ENCODE measurements at places on chromosomes 2 and 18.
A peak's percentile ranks its signal among the peaks of the same experiment; 100 is the strongest.

DNA sequence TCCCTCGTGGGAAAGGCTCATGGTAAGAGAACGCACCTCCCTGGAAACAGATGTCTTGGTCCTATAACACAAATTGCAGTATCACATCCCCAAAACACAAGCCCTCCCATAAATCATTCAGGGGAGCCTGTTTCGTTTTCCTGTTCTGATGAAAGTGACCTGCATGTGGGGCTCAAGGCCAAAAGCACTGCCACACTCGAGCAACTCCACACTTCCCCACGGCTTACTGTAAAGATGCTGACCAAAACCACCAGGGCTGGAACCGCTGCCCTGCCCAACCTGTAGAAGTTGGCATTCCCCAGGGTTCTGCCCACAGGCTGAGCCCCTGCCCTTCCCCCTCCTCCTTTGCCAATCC is 139.7 kb downstream of the BCL11A start:
- DNase-seq = peak; percentile 59

DNA sequence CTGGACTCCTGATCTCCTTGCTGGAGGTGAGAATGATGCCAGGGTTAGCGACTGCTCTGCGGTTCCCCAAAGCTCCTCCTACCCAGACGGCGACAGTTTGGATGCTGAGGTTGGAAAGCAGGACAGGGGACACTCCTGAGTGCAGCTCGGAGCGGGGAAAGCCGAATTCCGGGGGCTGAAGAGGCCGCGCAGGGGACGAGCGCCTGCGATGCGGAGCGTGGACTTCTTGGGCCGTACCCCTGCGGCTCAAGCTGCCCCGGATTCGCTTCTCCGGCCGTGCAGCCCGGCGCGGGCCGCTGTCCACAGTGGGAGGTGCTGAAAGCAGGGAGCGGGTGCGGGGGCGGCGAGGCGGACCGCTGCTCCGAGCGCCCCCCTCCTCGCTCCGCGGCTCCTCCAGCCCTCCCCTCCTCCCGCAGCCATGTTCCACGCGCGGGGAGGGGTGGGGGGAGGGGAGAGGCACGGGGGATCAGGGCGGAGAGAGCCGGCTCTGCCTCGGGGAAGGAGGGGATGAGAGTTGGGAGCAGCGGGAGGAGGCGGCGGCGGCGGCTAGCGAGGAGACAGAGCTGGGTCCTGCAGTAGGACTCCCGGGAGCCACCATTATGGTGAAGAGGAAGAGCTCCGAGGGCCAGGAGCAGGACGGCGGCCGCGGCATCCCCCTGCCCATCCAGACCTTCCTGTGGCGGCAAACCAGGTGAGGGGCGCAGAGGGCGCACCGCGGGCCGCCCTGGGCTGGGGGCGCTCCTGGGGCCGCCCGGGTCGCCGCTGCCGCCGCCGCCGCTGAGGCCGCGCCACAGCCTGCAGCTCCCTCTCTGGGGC is at the start of gene UNC80:
Gene UNC80 (plus strand): TSS at position 359 of the 816 bp plus-strand sequence. CDS start 241 bp downstream, at position 600.
- no peak for DNase-seq

DNA sequence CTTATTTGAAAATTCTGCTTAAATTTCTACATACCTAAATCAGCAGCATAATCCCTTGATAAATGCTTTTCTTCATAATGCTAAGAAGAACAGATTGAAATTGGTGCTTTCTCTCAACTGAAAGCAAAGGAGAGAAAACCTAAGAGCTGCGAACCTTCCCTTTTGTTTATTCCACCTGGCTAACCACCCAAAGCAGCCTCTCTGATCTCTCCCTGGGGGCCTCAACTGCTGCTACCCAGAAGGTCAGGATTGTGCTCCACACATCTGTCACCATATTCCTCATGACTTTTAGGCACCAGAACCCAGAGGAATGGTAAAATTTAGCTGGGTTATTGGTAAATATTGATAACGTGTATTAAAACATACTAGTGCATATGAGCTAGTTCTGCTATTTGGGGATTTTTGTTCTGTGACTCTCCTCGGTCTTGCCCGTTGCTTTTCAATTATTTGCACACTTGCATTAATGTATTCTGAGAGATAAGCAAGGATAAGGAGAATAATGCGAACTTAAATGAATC is 334.1 kb downstream of the RIT2 start:
- no peak for DNase-seq

- no peak for DNase-seq
These were observed 17.6 kb upstream of the DNER start for GRCh38 chr2:229731916-229732315.

- DNase-seq = no peak
These were observed 68.3 kb upstream of the PPM1B start for GRCh38 chr2:44100351-44100750.

DNA sequence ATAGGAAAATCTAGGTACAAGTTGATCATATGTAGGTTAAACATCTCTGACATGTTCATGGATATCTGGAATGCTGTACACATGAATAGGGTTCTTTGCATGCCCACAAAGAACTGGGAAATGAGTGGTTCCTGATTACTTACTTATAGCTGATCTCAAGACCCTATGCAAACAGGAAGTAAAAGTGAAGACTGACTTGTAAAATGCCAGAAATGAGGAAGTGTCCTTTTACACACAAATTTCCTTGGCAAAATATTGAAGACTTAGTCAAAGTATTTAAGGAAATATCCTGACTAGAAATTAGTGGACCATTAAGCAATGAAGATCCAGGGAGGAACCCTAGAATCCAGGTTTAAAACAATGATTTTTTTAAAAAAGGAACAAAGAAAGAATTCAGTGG is 203.7 kb upstream of the DLGAP1 start:
- DNase-seq = no peak

DNA sequence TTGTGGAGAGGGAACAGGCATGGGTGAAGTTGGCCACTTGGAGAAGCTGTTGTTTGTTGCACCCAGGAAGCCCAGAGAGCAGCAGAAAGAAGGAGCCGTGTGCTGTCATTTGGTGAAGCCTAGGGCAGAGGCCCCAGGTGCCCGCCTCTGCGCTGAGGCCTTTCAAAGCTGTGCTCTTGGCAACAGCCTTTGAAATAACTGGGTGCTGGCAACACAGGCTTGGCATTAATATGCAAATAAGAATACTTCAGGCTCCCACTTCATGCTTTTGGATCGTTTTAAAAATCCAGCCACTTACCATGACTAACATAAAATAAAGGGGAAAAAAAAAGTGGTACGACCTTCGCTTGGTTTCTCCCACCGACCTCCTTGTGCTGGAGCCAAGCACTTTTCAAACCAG is 41.1 kb downstream of the DHRS9 start:
- DNase-seq = no peak

Measured in GM06990 (cell line).